COLO829 (cell line): ENCODE measurements at places on chromosomes 1 and 21.

GRCh38 chr1:31778763-31779488 lies 14.8 kb upstream of the ADGRB2 start:
- DNase-seq, result no peak

DNA sequence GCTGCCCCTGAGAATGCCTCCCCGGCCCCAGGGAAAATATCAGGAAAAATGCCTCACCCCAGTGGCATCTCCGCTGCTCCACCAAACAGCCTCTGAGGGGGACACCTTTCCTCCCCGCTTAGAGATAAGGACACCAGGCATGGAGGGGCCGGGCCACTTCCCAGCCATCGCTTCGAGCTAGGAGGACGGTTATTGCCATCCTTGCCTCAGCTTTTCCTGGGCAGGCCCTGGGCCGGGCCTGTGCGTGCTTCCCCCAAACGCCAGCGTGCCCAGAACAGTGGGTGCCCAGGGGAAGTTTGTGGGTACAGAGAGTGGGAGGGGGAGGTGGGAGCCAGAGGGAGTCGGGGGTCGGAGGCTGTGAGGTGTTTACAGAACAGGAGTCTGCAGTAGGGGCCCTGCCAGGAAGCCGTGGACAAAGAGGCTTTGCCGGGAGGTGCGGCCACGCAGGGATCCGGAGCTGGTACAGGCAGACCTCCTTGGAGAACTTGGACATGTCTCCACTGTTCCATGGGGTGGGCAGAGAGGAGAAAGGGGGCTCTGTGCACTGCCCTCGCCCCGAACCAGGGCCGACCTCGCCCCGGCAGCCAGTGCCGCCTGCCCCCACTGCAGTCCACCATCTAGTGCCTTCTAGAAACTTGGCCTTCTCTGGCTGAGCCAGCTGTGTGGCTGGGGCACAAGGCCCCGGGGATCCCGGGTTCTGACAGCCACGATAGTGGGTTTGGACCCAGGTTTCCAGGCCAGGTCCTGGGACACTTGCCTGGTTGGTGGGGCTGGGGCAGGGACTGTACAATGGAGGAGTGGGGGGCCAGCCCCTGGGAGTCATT lies 33.5 kb upstream of the TTC34 start:
- no peak for DNase-seq

- DNase-seq, result no peak
These were observed 2.6 kb downstream of the LRRC41 start for GRCh38 chr1:46300673-46301405.

- no peak for DNase-seq
These were observed 46.6 kb downstream of the HIVEP3 start for GRCh38 chr1:41872074-41872473.

DNA sequence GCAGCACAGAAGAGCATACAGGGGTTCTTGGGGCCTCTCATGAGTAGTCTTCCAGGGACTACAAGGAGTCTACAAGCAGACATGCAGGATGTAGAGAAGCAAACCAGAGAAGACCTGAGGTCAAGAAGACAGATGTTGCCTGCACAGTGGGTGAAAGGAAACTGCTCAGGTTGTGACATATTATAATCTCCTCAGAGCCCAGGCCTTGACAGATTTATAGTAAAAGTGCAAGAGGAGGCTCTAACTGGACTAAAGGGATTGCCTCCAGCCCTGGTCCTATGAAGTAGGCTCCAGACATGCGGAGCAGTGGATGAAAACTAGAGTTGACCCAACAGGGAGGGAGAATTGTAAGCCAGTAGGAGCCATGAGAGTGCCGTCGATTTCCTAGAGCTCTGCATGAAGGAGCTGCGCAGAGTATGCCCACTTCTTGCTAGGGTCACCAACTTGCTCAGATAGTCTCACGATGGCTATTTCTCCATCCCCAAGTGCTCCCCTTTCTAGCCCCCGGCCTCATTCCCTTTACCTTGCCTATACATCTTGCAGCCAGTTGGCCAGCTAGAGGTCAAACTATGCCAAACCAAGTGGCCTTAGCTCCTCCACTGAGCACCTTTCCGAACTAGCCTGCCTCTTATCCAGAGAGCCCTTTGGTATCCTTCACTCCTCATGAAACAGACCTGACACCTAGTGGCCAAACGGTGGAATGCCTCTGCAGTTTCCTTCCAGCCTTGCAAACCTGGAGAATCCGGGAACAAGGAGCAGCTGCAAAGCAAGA lies 36.2 kb upstream of the IPO9 start:
- DNase-seq, result peak; percentile 92

DNA sequence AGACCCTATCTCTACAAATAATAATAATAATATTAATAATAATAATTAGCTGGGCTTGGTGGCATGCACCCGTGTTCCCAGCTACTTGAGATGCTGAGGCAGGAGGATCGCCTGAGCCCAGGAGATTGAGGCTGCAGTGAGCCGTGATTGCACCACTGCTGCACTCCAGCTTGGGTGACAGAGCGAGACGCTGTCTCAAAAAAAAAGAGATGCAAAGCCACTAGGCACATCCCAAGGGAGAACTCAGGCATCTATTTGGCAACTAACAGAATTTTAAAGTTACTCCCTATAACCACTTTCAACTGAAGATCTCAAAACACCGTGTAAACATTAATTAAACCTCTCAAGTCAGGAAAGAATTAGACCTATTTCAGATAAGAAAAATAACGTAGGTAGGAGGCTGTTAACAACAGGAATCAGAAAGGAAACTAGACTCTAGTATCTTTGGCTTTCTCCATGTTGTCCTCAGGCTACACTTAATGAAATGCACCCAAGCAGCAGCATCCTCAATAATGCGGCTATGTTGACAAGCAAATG lies 3.7 kb downstream of the RNF19B start:
- DNase-seq, result no peak

GRCh38 chr21:29008367-29008766 lies 10.8 kb downstream of the RWDD2B start:
- no peak for DNase-seq

GRCh38 chr1:29181413-29182225 lies at the start of gene SRSF4:
Gene SRSF4, minus strand, starts transcription at chr1:29181900. Its CDS starts 148 bp downstream, at chr1:29181752.
- DNase-seq, result peak; percentile 99

DNA sequence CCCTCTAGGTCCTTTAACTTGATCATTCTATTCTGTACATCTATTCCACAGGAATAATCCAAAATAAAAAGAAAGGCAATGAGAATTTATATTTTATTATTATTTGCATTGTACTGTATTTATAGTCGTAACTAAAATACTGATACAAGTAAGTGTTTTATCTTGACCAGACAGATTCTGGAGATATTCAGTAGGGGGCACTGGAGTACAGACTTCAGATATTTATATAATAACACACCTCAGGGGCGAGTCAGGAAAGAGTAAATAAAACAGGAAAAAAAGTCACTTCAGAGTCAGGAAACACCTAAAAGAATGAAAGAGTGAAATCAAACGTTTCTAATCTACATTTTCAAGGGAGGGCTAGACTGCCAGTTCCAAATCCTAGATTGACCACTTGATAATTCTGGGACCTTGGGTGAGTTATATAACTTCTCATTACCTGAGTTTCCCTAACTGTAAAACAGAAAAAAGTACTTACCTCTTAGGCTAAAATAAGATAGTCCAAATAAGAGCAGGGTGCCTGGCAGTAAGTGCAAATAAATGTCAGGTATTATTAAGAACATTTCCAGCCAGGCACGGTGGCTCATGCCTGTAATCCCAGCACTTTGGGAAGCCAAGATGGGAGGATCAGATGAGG lies 31.1 kb upstream of the MTF1 start:
- peak; percentile 11 for DNase-seq

GRCh38 chr1:46480959-46481646 lies 8.5 kb upstream of the DMBX1 start:
- no peak for DNase-seq

DNA sequence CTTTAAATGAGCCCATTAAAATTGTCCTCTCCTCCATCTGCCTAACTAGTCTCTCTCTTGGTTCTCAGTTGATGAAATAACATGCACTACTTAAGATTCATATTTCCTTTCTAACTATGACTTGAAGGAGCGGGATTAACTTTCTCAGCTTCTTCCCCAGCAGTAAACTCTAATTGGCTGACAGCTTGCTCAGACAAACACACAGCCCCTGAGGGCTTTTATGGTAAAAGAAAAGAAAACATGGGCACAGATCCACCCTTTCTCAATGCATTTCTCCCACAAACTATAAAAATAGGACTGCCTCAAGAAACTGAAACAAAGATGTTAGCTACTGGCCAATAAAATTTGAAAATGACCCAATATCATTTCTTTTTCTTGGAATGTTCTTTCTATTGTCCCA lies 703.1 kb downstream of the ADGRL2 start:
- no peak for DNase-seq

DNA sequence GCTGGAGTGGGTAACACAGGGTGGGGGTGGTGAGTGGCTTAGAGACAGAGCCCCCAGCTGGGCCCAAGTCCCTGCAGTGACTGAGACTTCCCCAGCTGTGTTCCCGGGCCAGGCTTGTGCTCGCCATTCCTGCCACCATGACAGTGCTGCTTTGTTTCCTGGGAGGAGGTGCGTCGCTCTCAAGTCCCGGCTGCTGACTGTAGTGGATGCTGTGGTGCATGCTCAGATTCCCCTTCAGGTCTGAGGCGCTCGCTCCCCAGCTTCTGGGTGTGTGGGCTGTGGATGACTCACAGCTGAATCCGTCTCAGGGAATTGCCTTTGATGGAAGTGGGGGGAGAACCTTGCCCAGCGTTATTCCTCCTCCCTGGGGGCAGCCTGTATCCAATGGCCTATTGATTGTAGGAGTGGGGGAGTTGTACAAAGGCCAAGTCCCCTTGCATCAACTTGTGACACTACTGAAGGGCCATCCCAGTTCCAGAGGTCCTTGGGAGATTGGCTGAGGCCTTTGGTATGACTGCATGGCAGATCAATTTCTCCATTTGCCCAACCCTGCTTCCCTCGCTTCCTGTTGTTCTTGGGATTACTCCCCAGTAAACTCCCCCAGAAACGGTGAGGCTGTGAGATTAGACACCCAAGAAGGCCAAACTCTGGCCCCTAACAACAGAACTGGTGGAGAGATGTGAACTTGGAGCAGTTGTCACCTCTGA lies 17.8 kb upstream of the POU3F1 start:
- DNase-seq, result peak; percentile 94
